RCC 7860 (cell line): ENCODE measurements at places on chromosomes 13 and 19.
A peak's percentile ranks its signal among the peaks of the same experiment; 100 is the strongest.

- no peak for DNase-seq
Measured at GRCh38 chr13:97810152-97810551, 143.3 kb upstream of the IPO5 start.

DNA sequence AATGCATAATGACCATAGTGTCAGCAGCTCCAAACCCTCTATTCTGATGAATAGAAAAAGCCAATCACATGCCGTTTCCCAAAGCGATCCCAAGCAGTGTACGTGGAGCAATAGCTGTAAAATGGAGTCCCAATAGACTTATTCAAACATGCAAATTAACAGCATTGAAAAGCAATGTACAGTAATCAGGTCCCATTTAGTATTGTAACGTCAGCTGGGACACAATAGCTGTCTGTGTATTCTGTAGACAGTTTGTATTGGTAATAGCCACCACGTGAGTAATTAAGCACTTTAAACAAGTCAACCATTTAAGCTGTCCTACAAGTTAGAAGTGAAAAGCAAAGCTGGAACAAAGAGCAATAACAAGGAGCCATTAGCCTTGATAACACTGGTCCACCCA lies 698.2 kb downstream of the PCDH17 start:
- DNase-seq, result no peak

- no peak for DNase-seq
Measured at GRCh38 chr19:51076631-51077213, 6.0 kb downstream of the KLK14 start.

GRCh38 chr19:41541990-41542584 lies 33.9 kb upstream of the CEACAM21 start:
- no peak for DNase-seq

GRCh38 chr19:53639471-53639870 lies 7.7 kb downstream of the DPRX start:
- DNase-seq, result no peak

- DNase-seq, result no peak
Measured at GRCh38 chr19:30116984-30117555, 175.0 kb downstream of the URI1 start.

GRCh38 chr19:7010722-7011593 lies 10.3 kb downstream of the MBD3L2B start:
- no peak for DNase-seq

DNA sequence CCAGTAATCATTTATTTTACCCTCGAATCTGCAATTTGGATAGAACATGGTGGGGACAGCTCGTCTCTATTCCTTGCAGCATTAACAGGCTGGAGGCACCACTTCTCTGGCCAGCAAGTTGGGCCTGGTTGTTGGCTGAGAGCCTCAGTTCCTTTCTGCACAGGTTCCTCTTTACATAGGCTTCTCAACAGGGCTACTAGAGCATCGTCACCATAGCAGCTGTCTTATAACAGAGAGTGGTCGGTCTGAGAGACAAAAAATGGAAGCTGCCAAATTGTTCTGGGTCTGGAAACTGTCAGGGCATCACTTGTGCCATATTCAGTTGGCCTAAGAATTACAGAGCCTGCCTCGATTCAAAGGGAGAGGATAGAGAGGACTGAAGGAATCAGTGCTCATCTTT lies 86.7 kb downstream of the DNAJC15 start:
- no peak for DNase-seq

DNA sequence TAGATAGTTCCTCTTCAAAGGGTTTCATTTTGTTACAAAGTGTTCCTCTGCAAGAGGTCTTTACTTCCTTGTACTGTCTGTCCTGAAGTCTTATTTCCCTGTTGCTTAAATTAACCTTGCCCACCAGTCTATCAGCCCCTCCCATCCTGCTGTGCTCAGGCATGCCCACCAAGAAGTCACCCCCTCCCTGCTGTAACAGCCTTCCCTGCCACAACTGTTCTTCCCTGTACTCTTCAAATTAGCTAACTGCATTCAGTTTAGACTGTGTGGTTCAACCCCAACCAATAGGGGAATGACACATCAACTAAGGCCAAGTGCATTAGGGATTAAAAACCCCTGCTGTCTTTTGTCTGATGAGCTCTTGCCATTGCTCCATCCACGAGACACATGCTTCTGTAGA lies 34.4 kb upstream of the ZNF562 start:
- DNase-seq, result no peak

- no peak for DNase-seq
Measured at GRCh38 chr19:47511128-47511517, 3.7 kb downstream of the NAPA start.

DNA sequence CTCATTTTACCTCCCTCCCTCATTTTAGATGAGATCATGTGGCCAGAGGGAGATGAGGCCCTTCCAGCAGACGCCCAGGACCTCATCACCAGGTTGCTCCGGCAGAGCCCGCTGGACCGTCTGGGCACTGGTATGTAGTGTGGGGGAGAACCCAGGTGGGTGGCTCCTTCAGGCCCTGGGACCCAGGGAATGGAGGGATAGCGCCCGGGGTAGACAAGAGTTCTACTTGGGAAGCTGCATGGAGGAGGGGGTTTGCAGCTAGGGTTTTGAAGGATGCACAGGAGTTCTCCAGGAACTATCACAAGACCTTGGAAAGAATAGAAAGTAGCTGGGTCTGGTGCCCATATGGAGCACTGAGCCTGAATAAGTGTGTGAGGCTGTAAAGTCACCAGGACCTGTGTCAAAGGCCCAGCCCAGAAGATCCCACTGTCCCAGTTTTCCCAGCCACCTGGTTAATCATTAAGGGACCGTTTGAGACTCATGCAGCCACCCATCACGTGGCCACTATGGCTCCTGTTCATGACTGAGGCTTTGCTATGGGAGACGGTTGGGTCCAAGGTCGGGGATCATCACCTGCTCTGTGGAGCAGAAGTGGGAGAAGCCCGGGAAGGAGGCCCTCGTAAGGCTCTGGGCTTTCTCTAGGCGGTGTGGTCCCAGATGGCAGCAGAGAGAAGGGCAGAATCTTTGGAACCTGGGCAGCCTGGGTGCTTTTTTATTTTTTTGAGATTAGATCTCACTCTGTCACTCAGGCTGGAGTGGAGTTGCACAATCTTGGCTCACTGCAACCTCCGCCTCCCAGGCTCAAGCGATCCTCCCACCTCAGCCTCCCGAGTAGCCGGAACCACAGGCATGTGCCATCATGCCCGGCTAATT lies 17.0 kb upstream of the PIK3R2 start:
- DNase-seq, result peak; percentile 77

- no peak for DNase-seq
Measured at GRCh38 chr13:69585656-69586055, 522.0 kb upstream of the ATXN8OS start.

DNA sequence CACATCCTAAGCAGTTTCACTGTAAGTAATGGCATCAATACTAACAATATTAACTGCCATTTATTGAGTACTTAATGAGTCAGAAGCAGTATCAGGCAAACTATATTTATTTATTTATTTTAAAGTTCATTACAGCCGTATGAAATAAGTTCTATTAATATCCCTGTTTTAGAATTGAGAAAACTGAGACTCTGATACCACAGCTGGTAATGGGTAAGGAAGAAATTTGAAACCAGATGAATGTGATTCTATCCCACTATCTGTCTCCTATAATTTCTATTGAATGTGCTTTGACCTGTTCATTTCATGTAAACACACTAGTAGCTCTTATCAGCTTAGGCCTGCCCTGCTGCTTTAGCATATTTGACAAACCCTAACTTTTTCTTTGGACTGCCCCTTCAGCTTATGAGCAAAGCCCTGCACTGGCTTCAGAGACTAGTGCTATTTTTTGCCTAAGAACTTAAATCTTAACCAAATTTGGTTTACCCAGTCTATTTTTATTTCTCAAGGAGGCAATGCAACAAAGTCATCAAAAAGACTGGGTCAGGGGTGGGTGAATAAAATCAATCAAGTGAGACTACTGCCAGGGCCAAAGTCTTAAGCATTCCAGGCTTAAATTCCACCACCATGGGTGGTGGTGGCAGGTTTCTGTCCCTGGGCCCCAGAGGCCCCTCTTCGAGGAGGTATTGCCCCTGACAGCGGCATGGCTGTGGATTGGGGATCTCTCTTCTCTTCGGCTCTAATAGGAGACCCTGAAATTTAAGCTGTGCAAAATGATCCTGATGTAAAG lies 143.4 kb downstream of the DLEU7 start:
- DNase-seq, result peak; percentile 24

DNA sequence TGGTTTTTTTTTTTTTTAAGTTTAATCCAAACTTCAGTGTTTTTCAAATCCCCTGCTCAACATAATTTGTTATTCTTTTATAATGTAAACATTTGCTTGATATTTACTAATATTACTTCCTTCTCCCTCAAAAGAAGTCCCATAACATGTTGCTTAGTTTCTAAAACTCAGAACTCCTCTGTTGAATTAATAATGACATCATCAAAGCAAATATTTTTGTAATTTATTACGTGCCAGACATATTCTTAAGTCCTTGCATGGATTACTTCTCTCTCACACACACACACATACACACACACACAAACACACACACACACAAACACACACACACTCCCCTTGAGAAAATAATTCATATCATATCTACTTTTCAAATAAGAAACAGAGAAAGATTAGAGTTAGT lies 1432.3 kb upstream of the SPRY2 start:
- no peak for DNase-seq

DNA sequence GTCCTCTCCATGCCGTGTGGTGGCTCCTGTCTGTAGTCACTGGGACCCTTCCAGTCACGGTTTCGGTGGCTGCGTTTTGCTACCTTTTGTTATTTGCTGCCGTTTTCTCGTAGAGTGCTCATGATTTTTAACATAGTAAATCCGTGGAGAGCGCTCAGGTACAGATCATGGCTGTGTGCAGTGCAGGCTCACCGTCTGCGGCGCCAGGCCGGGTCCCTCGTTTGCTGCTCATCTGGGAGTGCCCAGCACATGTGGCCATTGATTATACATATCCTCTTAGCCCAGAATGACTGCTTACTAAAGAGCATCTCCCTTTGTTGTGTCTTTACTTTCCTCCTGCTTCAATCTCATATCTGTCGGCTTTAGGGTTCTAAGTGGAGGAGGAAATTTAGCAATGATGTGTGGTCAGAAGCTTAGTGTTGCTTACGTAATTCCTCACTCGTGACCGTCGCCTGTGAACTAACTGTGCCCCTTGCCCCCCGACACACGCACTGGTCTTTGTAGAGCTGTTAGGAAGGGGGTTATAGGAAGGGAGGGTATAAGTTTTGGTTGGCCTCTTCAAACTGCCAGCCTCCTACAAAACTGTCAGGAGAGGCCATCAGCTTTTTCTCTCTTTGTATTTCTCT lies 31.8 kb downstream of the TFDP1 start:
- no peak for DNase-seq

DNA sequence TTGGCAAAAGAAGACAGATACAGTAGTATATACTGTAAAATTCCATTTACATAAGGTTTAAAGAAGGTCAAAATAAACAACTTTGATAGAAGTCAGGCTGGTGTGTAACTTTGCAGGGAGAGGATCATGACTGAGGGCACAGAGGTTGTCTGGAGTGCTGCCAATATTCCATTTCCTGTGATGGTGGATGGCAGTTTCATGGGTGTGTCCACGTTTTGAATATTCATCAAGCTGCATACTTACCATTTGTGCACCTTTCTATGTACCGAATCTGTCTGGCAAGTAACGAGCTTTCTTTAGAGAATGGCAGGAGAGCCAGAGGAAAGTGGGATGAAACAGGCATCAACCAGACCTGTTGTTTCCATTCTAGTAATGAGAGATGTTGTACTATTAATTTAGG lies 420.5 kb upstream of the HTR2A start:
- no peak for DNase-seq

GRCh38 chr19:53537121-53537520 lies 824 bp upstream of the ZNF331 start:
- no peak for DNase-seq

DNA sequence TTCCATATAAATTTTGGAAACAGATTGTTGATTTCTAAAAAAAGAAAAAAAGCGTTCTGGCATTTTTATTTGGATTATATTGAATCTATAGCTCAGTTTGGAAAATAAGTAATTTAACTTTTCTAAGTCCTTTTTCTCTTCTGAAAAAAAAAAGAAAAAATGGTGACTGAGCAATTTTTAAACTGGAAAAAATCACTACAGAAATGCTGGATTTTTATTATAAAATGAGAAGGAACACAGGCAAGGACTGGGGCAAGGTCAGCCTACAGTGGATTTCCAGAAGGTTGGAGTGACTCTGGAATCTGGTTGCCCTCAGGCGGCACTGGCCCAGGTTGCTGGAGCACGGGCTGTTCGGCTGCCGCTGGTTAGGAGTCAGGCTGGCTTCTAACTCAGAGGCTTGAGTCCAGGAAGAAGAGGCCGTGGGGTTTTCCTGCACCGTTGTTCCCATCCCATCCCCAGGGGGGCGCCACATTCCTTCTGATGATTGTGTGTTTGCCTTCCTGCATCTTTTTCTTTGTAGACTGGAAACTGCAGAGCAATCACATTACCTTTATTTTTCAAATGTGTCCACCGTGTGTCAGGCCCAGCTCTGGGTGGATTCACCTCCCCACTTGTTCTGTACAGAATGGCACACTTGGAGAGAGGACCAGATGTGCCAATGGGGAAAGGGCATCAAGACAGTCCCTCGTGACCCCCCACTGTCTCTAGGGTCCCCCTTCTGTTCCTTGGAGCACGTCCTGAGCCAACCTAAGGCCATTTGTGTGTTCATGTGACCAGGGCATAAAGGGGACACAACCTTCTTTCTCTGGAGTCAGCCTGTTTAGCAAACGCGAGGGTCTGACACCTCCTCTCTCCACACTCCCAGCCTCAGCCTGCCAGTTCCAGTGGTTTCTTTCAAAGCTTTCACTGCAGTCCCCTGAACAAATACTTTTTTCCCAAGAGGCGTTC lies 44.5 kb upstream of the GTF3A start:
- no peak for DNase-seq

DNA sequence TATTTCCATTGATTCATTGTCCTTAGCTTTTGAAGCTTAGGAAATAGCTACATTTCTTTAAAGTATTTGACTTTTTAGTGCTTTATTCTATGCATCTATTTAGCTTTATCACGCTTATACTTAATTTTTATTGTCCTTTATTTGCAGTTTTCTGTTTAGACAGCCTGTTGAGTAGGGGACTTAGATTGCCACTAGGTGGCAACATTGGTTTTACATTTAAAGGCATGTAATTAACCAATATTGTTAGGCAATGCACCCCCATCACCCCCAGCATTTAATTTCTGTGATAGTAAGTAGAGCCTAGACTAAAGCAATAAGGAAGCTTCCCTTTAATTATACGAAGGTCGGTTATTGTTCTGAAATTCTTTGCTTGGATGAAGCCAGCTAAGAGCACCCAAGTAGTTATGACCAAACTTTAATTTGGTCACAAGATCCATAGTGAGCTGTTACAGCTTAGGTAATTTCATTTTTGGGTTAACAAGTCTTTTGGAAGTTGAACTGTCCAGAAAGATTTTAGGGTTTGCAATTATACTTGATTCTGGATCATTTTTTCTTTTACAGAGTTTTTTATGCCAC lies 36.5 kb downstream of the B3GLCT start:
- DNase-seq, result peak; percentile 14
